SHP77 treated with DMSO at 0.1 percent for 48 hours (cell line): ENCODE measurements at places on chromosomes 7 and 10.

GRCh38 chr7:103010211-103010610 is 64.4 kb downstream of the FBXL13 start:
- DNase-seq, result no peak

- no peak for DNase-seq
These were observed 27.4 kb downstream of the AKR1C8 start for GRCh38 chr10:5157501-5157900.

GRCh38 chr7:7247658-7248057 is 65.3 kb downstream of the C1GALT1 start:
- no peak for DNase-seq

DNA sequence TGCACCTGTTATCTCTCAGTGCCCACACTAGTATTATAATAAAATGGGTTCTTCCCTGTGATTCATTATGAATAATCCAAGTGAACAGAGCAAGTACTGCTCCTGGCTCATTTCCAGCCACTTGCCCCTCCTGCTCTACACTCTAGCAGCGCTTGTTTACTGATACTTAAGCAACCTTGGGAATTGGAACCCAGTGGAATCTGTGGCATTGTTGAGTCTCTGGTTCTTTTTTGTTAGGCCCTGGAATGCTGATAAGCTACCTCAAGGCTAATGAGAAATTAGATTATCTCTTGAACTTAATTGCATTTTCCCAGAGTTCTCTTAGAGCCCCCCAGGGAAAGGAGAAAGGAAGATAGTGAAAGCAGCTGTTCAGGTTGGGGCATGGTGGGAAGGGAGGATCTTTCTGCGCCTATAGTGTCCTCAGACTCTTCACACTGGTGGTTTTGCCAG is 34.0 kb downstream of the PRKAR2B start:
- no peak for DNase-seq

DNA sequence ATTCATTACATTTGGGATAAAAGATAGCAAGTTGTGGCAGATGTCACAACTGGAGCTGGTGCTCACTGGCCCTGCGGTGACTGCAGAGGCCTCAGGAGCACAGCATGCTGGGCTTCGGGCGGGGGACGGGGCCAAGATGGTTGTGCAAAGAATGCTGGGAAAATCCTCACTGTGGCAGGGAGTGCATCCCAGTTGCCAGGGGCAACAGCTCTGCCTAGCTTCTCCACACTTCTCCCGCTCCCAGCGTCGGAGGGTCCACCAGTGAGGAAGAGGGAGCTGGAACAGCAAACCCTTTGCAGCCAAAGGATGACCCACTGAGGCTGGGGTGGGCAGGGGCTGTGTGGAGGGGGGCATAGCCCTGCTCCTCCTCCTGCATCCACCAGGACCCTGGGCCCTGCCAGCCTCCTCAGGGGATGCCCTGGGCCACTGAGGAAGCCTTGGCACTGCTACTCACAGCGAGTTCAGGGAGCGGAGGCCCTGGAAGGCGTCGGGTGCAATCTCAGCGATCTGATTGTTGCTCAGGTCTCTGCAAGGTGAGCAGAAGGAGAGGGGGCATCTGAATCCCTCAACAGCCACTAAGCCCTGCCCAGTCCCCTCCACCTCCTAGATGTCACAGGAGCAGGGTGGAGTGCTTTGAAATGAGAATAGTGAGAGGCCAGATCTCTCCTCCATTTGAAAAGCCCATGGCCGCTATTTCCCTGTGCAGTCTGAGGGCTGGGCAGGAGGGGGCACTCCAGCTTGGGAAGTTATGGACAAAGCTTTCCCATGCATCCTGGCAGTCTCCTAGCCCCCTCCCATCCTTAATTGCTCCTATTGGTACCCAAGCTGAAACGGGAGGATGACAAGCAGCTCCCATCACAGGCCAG is 126.5 kb downstream of the SLIT1 start:
- no peak for DNase-seq

GRCh38 chr7:132638000-132638399 is 61.7 kb upstream of the PLXNA4 start:
- DNase-seq, result no peak

DNA sequence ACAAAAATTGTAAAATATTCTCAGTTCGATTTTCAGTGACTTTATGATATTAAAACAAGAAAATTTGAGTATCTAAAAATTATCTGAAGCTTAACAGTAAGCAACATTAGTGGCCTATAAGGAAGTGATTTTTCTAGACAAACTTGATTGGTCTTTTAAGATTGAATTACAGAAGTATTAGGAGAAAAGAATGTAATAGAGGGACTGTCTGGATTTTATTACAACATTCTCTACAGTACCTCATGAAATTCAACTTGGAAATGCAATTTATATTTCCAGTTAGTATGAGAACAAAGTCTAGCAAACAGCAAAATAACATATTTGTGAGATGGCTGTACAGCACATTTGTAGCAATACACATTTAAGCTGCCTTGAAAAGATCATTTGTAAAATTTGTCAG is 18.8 kb downstream of the REEP3 start:
- DNase-seq, result no peak

DNA sequence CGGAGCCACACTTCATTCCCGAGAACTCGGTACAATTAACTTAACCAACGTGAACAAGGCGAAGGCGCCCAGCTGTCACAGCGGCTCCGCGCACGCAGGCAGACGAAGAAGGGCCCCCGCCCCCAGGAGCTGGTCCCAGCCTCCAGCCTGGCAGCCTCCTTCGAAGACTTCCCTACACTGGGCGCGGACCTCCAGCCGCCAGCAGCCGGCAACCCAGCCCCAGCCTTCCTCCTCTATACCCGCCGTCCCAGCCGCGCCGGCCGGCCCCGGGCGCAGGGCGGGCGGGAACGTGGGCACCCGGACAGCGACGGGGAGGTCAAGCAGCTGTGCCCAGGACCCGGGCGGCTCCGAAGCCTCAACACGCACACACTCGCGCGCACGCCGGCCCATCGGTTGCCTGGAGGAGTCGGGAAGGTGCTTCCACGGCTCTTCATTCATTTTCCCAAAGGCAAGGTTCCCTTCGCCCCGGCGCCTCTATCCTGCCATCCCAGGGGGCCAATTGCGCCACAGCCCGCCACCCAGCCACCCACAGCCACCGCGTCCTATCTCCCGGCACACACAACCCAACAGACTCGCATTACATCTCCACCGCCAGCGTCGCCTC is 1.6 kb downstream of the CHST15 start:
- DNase-seq, result no peak

GRCh38 chr10:86700851-86701617 is 32.7 kb downstream of the LDB3 start:
- no peak for DNase-seq

DNA sequence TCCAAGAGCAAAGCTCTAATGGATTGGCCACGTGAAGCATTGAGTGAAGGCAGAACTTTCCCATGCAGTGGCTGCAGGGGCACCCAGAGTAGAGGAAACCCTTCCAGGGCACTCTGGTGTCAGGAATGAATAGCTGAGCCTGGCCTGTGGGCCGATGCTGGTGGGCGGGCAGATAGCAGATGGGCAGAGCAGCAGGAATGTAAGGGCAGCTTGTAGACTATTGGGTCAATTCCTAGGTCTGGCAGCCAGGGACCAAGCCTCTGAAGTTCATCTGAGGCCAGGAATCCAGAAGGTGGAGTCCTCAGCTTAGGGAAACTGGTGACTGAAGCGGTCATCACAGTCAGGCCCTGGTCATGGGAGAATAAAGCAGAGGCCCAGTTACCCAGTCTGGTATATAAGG is 115.4 kb downstream of the TMEM178B start:
- DNase-seq, result no peak

DNA sequence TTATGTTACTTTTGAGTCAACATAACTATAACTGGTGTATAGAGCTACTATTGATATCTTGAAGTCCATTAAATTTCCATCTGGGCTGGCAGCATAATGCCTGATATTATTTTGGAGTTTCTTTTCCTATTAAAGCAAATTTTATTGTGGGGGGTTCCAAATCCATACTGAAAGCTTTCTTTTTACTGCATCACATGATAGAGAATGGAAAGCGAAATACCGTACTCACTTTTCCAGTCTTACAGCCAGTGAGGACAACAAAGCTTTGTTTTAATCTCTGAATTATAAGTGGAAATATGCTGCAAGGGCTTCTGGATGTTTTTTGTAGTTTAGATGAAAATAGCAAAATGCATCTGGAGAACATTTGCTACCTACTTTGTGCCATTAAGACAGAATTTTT is 477.5 kb upstream of the SEMA3D start:
- DNase-seq, result no peak
